ENCODE measurements at places on chromosomes 6 and 20.

GRCh38 chr6:155399745-155400653 lies 55.6 kb downstream of the NOX3 start:
- DNase-seq = no peak

DNA sequence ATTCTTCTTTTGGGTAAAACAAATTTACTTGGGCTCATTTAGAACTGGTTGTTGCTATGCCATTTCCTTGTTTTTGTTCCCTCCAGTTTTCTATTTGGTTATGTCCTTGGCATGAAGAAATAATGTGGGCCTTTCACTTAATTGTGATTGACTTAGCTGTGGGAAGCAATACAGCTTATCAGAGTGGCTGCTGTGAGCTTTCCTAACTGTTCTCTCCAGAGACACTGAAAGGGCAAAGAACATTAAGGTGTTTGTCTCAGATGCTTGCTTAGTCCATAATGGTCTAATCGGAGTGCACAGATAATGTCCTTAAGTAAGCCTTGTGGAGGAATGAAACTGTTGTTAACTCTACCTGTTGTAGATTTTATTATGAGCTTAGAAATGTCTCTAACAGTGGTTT lies 56.6 kb downstream of the SH3BGRL2 start:
- DNase-seq = no peak

DNA sequence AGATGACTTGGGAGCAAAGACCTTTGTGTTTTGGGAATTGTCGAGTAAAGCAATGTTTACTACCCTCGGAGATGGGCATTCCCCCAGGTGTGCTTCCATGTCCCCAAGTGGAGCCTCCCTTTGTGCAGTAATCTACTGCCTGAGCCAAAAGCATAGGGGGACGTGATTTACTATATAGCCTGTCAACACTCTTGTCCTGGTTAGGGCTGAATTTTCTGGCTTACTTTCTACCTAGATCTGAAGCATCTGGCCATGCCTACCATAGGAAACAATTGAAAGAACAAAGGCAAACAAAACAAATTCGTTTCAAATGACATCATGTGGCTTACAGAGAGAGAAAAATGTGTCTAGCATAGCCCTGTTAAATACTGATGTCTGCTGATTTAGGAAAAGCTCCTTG lies 350.6 kb downstream of the SAMD5 start:
- no peak for DNase-seq

DNA sequence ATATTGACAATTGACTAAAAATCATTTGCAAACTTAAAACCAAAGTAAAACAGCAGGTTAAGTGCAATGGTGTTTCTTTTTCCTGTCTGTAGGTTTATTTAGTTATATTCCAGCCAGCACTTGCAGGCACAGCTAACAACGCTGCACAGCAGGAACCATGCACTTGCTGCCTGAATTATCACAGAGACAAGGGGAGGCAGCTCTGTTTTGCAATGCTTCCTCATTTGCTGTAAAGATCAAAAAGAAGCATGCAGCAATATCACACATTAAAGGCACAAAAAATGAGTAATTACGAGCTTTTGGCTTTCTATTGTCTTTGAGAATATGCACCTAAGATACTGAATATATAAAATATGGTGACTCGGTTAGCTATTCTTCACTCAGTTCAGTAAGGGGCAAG lies 241.9 kb downstream of the EPHA7 start:
- no peak for DNase-seq

- DNase-seq = no peak
Measured at GRCh38 chr6:7169296-7169721, 61.5 kb downstream of the RREB1 start.

GRCh38 chr20:24699321-24700165 lies 230.1 kb downstream of the SYNDIG1 start:
- no peak for DNase-seq

- no peak for DNase-seq
Measured at GRCh38 chr20:13644010-13644409, 5.3 kb upstream of the TASP1 start.

- no peak for DNase-seq
Measured at GRCh38 chr20:58440021-58440767, 51.2 kb downstream of the VAPB start.

GRCh38 chr6:94045099-94045829 lies 625.9 kb upstream of the EPHA7 start:
- no peak for DNase-seq

GRCh38 chr6:42689371-42689770 lies 33.0 kb downstream of the PRPH2 start:
- no peak for DNase-seq

- DNase-seq = no peak
Measured at GRCh38 chr20:62730481-62730880, 21.8 kb downstream of the NTSR1 start.

GRCh38 chr6:16358531-16359138 lies 120.2 kb downstream of the GMPR start:
- no peak for DNase-seq

GRCh38 chr6:83303426-83303825 lies 110.3 kb downstream of the RWDD2A start:
- no peak for DNase-seq

GRCh38 chr6:53397283-53397682 lies 48.5 kb upstream of the ELOVL5 start:
- DNase-seq = no peak

DNA sequence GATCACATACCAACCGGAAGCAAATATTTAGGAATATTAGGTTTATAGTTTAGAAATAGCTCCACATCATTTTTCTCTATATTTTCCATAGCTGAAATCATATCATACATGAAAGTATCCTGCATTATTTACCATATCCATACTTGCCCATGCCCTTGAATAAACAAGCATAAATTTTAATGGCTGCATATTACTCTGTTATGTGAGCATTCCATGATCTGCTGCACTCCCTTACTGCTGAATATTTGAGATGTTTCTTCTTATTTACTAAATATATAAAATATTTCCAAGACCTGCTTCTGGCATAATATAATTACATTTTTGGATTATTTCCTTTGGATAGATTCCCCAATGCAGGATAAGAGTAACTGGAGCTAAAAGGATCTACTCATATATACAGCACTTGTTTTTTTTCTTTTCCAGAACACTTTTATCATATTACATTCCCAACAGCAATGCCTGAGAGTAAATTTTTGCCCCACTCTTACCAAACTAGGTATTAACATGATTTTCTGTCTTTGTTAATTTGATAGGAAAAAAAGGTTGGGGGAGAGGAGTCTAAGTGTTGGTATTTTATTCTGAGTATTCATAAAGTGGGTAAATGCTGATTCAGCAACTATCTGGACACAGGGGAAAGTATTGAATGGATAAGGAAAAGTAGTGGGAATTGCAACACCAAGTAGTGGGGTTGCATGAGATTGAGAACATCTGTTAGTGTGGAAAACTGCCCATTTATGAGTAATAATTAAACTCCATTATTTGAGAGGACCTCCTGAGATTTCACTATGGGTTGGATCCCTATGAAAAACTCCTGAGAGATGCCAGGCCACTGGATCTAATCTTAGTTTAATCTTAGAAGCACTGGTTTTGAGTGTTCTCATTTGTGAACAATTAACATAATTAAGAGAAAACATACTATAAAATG lies 76.0 kb downstream of the MAN1A1 start:
- DNase-seq = no peak

GRCh38 chr20:57061051-57061900 lies 205.2 kb downstream of the BMP7 start:
- no peak for DNase-seq

DNA sequence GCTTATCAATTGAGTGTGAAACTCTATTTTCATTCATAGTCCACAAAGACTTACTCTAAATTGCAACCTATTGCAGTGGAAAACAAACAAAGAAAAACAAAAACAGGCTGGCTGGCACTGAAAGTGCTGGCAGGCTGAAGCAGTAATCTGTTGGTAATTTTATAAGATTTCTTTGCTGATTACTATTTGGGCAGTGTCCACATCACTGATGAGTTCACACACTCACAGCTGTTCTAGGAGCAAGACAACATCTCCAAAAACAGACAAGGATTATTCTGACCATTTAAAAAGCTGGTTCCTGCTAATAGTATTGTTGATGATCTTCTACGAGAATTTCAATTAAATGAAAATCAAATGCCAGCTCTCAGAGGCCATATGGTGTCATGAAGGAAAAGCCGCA lies 26.9 kb downstream of the MARCKS start:
- no peak for DNase-seq

- no peak for DNase-seq
Measured at GRCh38 chr20:50579511-50579910, 69.3 kb downstream of the PTPN1 start.

- DNase-seq = no peak
Measured at GRCh38 chr6:20191992-20192391, 20.3 kb downstream of the MBOAT1 start.

DNA sequence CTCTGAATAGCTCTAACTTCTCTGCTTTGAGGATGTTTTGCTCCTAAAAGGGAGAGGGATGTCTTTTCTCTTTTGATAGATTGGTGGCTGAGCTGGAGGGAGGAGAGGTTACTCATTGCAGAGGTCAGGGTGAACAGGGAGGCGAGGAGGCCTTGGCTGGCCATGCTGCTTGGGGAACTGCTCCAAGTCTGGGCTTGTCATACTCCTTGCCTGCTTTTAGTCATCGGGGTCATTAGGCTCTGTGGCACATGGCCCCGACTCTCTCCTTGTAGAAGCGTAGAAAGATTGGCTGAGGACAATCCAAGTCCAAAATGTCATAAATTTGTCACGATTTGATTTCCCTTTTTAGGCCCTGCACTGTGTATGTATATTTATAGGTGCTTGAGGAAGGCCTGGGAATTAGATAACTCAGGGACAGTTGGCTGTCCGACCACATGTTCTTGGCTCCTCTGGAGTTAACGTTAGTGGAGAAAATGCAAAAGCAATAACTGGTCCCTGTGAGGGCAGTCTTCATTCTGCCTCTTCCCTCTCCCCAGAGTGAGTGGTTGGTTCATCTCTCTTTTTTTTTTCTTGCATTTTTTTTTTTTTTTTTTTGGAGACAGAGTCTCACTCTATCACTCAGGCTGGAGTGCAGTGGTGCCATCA lies 160.1 kb downstream of the SCP2D1 start:
- no peak for DNase-seq

- no peak for DNase-seq
Measured at GRCh38 chr20:59325142-59325523, 24.7 kb downstream of the EDN3 start.

DNA sequence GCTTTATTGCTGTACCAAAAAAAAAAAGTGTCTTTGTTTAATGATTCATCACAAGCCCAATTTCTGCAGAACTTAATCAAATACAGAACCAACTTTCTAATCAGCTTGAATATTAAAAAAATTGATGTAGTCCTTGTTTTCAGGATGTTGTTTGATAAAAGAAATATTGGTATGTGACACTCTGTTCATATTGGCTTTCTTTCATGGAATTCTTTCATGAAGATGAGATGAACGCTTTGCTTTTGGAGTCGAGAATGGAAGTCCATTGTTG lies 184.3 kb downstream of the ZNF217 start:
- no peak for DNase-seq

GRCh38 chr20:61895016-61895415 lies 170.7 kb downstream of the TAF4 start:
- DNase-seq = no peak

GRCh38 chr20:38961530-38962043 lies 557 bp upstream of the DHX35 start:
- DNase-seq = no peak

DNA sequence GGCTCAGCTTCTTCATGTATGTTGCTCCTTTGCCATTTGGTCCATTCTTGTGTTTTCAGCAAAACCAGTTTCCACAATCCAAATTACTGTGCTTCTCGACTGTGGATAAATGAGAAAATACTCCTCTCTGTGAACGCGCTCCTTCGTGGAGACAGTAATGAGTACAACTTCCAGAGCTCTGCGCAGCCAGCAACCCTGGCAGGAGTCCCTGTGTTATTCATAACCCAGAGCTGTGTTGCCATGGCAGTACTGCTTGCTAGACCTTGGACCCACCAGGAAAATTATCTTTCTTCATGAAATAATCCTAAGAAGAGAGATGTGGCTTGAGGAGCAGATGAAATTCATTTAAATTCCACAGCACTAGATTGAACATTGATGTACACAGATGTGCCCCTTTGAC lies 73.7 kb downstream of the SLC22A3 start:
- no peak for DNase-seq

- no peak for DNase-seq
Measured at GRCh38 chr6:105592329-105592728, 189.4 kb upstream of the PREP start.

GRCh38 chr20:1178623-1179022 lies 6.2 kb downstream of the TMEM74B start:
- no peak for DNase-seq

Data from germinal center (tissue), 1 donor.